ENCODE measurements at places on chromosomes 1 and 21.

- DNase-seq: no peak
Measured at GRCh38 chr1:68958958-68959357, 462.1 kb upstream of the DEPDC1 start.

- no peak for DNase-seq
Measured at GRCh38 chr21:44713846-44714245, 2.5 kb upstream of the TSPEAR start.

DNA sequence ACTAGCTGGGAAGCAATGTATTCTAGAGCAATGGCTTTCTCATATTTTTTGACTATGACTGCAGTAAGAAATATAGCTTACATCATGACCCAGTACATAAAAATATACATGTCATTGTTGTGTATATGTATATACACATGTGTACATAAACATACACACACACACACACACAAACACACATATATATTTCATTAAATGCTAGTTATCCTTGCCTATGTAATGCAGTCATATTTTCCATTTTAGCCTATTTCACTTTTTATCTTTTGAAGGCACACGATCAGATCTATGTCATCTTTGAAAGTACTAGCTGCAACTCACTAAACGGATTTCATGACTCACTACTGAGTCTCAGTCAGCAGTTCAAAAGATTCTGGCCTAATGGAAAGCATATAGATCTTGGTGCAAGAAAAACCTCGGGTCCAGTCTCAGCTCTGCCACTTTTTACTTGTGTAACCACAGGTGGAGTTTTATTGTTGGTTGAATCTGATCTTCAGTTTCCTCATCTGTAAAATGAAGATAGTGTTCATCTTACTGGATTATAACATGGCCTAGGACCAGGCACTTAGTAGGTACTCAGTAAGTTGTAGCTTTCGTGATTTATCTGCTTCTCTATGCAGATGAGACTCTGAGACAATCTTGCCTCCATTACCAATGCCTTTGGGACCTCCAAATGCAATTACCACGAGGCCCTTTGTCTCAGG, 325.6 kb downstream of the RRAGC start:
- DNase-seq: no peak

GRCh38 chr1:3074800-3075199, 5.8 kb downstream of the PRDM16 start:
- no peak for DNase-seq
